Stomach (tissue), 19 donors: ENCODE measurements at places on chromosomes 11 and 22. TPM values are rescaled to one million over a fixed set of nuclear protein-coding genes. Genes with fewer than 3 reads are reported as not detected.
A peak's percentile ranks its signal among the peaks of the same experiment; 100 is the strongest.

PGR gene
- 1.3 TPM for total RNA-seq

MN1 gene
- total RNA-seq: 2.2 TPM

- no peaks in the 10 kb centered on the region for H3K27me3 ChIP-seq
- no peak overlapping the region for H3K4me3 ChIP-seq
- H3K4me1 ChIP-seq: no peaks in the 10 kb centered on the region
- H3K27ac ChIP-seq: peak overlapping the region; percentile 23
- DNase-seq: no peak
These were observed 10.5 kb upstream of the MCHR1 start for GRCh38 chr22:40668611-40669411.

THRSP gene
- total RNA-seq: 0.55 TPM

- H3K27ac ChIP-seq: no peak overlapping the region
- H3K4me1 ChIP-seq: peaks cover 23% of the 10 kb centered on the region
- DNase-seq: peak; percentile 14
- no peaks in the 10 kb centered on the region for H3K36me3 ChIP-seq
- no peak overlapping the region for H3K4me3 ChIP-seq
- peaks cover 23% of the 10 kb centered on the region for H3K27me3 ChIP-seq
These were observed 15.1 kb upstream of the EFCAB6 start for GRCh38 chr22:43827003-43827735.

GRCh38 chr11:32162351-32162750 lies 71.5 kb downstream of the RCN1 start:
- no peak for DNase-seq
- H3K27me3 ChIP-seq: no peaks in the 10 kb centered on the region
- no peak overlapping the region for H3K4me3 ChIP-seq
- H3K27ac ChIP-seq: no peak overlapping the region
- H3K36me3 ChIP-seq: no peaks in the 10 kb centered on the region

DNA sequence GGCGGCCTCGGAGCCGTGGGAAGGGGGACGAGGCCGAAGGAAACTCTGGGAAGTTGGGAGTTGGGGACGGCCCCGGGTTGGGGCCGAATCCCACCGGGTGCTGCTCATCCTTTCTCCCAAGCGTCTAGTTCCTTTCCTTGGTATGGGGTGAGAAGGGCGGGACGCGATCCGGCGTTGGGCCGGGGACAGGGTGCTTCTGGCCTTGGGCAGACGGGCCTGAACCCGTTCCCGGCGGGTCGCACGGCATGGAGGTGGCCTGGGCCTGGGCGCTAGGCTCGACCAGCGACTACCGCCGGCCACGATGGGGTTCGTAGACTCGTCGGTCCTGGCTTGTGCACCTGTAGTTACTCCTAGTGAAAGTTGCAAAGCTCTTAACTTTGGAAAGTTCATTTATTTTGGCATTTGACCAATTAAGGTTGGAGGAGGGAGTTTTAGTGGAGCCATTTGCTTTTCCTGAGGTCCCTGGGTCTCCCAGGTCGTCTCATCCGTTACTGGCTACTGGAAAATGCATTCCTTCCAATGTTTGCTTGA lies 1.0 kb downstream of the SYT9 start:
- peak overlapping the region; percentile 64 for H3K4me3 ChIP-seq
- H3K27me3 ChIP-seq: peaks cover 4% of the 10 kb centered on the region
- H3K4me1 ChIP-seq: peaks cover 9% of the 10 kb centered on the region
- DNase-seq: peak; percentile 11
- no peak overlapping the region for H3K27ac ChIP-seq

BARX2 gene
- 2.3 TPM for total RNA-seq

DNA sequence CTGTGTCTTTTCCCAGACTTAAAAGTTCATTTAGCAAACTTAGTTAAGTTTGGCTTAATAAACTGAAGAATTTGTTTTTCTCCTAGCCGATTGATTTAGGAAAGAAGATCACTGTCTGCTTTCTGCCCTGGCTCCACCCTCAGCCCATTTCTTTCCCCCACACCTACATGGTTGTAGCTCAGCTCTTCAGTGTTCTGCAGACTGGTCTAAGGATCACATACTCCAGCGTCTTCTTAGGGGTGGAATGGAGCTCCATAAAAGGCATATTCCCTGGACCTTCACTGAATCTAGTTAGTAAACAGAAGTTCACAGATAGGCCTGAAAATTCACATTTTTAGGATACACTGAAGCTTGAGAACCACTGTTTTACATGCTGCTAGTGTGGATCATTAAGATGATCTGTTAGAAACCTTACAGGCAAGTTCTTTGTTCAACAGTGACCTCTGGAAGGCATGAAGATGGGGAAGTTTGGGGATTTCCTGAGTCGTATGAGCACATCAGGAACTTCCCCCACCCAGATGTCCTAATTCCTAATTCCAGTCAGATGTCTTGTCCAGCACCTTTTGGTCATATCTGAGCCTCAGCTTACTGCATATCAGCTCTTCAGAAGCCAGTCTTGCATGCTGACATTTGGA lies 16.8 kb downstream of the PIWIL4 start:
- peaks cover 7% of the 10 kb centered on the region for H3K4me1 ChIP-seq
- no peak overlapping the region for H3K27ac ChIP-seq
- DNase-seq: no peak
- no peak overlapping the region for H3K4me3 ChIP-seq
- no peaks in the 10 kb centered on the region for H3K36me3 ChIP-seq

GRCh38 chr11:14577292-14577691 lies 57.1 kb upstream of the PSMA1 start:
- DNase-seq: no peak
- no peak overlapping the region for H3K27ac ChIP-seq
- H3K4me1 ChIP-seq: peaks cover 14% of the 10 kb centered on the region

GRCh38 chr11:72452495-72452894 lies 18.2 kb upstream of the CLPB start:
- DNase-seq: no peak
- no peaks in the 10 kb centered on the region for H3K4me1 ChIP-seq
- no peak overlapping the region for H3K4me3 ChIP-seq
- H3K27ac ChIP-seq: no peak overlapping the region
- H3K27me3 ChIP-seq: peaks cover 4% of the 10 kb centered on the region

DNA sequence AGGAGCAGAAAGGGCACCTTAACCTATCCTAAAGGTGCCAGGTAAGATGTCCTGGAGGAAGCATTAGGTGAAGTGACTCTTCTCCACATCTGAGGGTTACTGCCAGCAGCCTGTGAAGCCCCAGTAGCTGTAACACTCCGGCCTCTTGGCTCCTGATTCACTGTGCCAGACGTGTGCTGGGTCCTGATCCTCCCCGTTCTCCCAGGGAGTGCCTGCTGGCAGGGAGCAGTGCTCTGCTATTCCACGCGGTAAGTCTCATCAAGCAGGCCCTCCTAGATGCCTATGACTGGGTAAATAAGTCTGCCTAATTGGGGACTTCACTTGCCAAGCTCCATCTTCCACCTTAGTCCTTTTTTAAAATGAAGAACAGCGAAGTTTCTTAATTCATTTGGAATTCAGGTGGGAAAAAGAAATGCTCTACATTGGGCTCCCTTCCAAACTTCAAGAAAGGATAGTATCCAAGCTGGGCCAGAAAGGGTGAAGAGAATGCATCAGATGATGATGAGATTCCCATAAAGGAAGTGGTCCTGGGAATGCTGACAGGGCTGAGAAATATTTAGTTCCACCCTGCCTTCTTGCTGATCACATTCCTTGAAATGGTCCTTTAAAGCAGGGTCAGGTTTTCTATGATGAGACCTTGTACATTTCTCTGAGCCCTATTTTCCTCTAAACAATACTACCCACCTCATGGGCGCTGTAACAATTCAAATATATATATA lies 188.0 kb downstream of the MAML2 start:
- H3K36me3 ChIP-seq: no peaks in the 10 kb centered on the region
- peak overlapping the region; percentile 77 for H3K27ac ChIP-seq
- H3K27me3 ChIP-seq: no peaks in the 10 kb centered on the region
- no peak overlapping the region for H3K4me3 ChIP-seq

SLC37A4 gene
- 23.5 TPM for total RNA-seq

GRCh38 chr22:38033522-38034277 lies 23.5 kb upstream of the PICK1 start:
- H3K36me3 ChIP-seq: no peaks in the 10 kb centered on the region
- H3K27me3 ChIP-seq: no peaks in the 10 kb centered on the region
- peak; percentile 51 for DNase-seq
- H3K4me3 ChIP-seq: no peak overlapping the region

DNA sequence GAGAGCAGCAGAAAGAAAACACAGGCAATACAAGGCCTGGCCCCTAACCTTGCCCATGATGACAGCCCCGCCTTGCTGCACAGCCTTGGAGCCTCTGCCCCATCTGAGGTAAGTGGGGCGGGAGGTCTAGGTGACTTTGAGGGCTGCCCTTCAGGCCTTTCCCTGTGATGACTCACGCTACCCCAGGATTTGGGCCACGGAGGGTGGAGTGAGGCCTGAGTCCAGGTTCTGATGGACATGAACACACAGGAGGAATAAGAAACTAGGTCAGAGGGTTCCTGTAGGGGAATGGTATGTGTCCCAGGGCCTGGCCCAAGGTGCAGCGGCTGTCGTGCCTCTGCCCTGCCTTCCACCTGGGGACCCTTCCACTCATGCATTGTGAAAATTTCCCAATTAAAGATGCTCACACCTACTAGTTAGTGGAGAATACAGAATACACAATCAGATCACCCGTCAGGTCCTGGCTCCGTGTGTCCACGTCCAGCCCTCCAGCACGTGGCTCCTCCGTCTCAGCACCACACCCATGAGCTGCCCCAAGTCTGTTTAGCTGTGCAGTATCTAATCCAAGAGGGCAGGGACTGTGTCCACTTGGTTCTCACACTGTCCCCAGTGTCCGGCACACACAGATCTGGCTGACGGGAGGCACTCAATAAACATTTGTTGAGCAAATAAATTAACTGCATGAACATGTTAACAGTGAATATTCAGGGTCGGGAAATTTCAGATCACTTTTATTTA lies 111.0 kb downstream of the CHST1 start:
- no peak overlapping the region for H3K4me3 ChIP-seq
- DNase-seq: no peak
- no peaks in the 10 kb centered on the region for H3K4me1 ChIP-seq
- no peak overlapping the region for H3K27ac ChIP-seq
- H3K36me3 ChIP-seq: no peaks in the 10 kb centered on the region

GRCh38 chr11:132020001-132020400 lies 649.6 kb downstream of the NTM start:
- no peaks in the 10 kb centered on the region for H3K36me3 ChIP-seq
- no peaks in the 10 kb centered on the region for H3K4me1 ChIP-seq
- no peak overlapping the region for H3K27ac ChIP-seq

OR4A16 gene
- not detected for total RNA-seq

GRCh38 chr11:15622231-15622890 lies 507.6 kb downstream of the INSC start:
- no peaks in the 10 kb centered on the region for H3K27me3 ChIP-seq
- H3K27ac ChIP-seq: no peak overlapping the region
- no peak for DNase-seq
- peaks cover 23% of the 10 kb centered on the region for H3K4me1 ChIP-seq

DNA sequence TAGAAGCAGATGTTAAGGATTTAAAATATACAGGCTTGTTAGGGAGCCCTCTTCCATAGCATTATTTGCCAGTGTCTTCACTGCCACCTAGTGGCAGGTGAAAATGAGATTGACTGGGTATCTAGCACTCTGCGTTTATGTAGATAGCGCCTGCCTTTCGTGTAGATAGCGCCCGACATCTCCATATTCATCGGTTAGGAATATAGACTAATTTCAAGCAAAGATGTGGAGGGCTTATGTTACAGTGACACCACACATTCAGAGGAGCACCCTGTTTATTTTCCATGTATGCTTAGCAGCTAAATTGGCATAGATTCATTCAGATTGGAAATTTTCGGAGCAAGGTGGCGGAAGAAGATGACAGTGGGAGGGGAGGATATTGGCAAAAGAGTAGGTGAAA lies 72.0 kb downstream of the SLC5A12 start:
- peak; percentile 58 for DNase-seq
- no peaks in the 10 kb centered on the region for H3K4me1 ChIP-seq
- no peaks in the 10 kb centered on the region for H3K27me3 ChIP-seq
- H3K4me3 ChIP-seq: no peak overlapping the region

GAL3ST1 gene
- 24.8 TPM for total RNA-seq

- H3K4me1 ChIP-seq: no peaks in the 10 kb centered on the region
- H3K27me3 ChIP-seq: no peaks in the 10 kb centered on the region
- H3K36me3 ChIP-seq: no peaks in the 10 kb centered on the region
- H3K27ac ChIP-seq: no peak overlapping the region
- no peak for DNase-seq
These were observed 304.6 kb downstream of the CADM1 start for GRCh38 chr11:115199481-115200069.

APOL5 gene
- total RNA-seq: not detected

GRCh38 chr11:2649400-2649799 lies 50.4 kb downstream of the KCNQ1OT1 start:
- H3K4me3 ChIP-seq: no peak overlapping the region
- no peaks in the 10 kb centered on the region for H3K36me3 ChIP-seq
- no peak for DNase-seq
- no peak overlapping the region for H3K27ac ChIP-seq

- no peak for DNase-seq
- H3K36me3 ChIP-seq: no peaks in the 10 kb centered on the region
- H3K4me1 ChIP-seq: peaks cover 13% of the 10 kb centered on the region
- no peak overlapping the region for H3K4me3 ChIP-seq
These were observed 105.4 kb upstream of the CSNK2A3 start for GRCh38 chr11:11458485-11458884.

DNA sequence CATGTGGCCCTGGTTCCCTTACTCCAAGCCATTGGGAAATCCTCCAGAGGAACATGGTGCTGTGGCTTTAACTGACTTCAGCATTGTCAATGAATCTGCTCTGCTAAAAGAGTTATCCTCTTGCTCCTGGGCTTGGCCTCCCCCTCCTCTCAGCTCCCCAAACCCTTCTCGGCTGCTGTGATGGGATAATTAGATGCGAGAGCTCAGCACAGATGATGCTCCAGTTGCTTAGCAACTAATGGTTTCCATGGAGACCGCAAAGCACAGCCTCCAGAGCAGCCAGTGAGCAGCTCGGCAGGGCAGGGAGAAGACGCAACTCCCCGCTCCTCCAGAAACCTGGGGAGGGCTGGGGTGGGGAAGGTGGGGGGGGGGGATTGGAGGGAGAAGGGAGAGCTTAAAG lies 2.8 kb upstream of the UPK2 start:
- DNase-seq: no peak
- no peaks in the 10 kb centered on the region for H3K4me1 ChIP-seq
- H3K4me3 ChIP-seq: no peak overlapping the region
- H3K27me3 ChIP-seq: peaks cover 25% of the 10 kb centered on the region
- no peak overlapping the region for H3K27ac ChIP-seq

MEI1 gene
- 1.7 TPM for total RNA-seq

GRCh38 chr11:64027651-64028397 lies 7.9 kb upstream of the FLRT1 start:
- H3K4me1 ChIP-seq: peaks cover 9% of the 10 kb centered on the region
- no peak for DNase-seq
- H3K4me3 ChIP-seq: peak overlapping the region; percentile 4
- peaks cover 12% of the 10 kb centered on the region for H3K27me3 ChIP-seq
